ENCODE measurements at places on chromosomes 1 and 21.

GRCh38 chr1:219330001-219330400, 156.3 kb downstream of the LYPLAL1 start:
- DNase-seq: no peak

GRCh38 chr1:118185084-118185832, at the start of gene SPAG17:
SPAG17 (minus strand) TSS chr1:118185228; CDS start chr1:118185157, 71 bp downstream.
- no peak for DNase-seq

DNA sequence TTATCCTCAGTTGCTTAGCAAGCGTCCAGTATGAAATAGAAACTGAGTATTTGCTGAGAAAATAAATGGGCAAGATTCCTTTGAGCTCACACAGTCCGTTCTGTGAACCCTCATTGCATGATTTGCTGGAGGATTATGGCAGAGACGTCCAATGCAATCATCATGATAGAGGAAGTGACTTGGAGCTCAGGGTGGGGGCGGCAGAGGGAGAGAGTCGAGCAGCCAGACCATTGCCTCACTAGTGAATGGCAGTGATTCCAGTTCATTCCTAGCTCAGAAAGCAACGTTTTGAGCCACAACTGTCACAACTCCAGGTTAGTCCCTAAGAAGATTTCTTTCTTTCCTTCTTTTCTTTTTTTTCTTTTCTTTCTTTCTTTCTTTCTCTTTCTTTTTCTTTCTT, 27.5 kb upstream of the COL9A2 start:
- peak; percentile 4 for DNase-seq

DNA sequence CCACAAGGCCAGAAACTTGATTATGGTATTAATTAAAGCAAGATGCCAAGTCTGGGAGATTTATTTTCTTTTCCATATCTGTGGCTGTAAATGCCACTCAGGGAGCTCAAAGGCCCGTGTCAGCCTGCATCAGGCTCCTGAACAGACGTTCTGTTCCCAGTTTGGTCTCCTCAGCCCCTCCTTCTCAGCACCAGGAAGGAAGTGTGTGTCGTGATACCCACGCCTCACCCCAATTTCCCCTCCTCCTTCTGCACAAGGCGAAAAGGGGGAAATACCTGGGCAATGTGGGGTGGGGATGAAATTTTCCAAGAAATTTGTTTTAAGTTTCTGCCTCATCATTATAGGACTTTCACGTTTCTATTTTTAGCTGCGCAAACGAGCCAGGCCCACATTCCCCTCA, 112.0 kb downstream of the SYF2 start:
- no peak for DNase-seq

- no peak for DNase-seq
These were observed 30.1 kb downstream of the ATF3 start for GRCh38 chr1:212638492-212639151.

DNA sequence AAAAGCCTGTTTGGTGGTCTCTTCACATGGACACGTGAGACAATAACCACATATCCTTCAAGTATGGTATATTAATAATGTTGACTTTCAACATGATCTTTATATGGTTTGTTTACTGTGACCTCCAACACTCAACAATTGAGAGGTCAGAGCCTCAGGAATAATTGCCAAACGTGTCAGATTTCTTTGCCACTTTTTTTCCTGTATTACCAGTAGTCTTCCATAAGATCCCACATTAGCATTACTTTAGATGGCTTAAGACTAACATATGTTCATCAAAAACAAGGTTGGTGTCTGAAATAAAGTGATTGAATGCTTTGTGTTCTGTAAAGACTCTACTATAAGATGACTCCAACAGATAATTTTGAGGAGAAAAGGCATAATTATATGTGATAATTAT, 118.7 kb upstream of the F3 start:
- no peak for DNase-seq

- no peak for DNase-seq
These were observed 147.7 kb downstream of the TGFB2 start for GRCh38 chr1:218492874-218493273.

- no peak for DNase-seq
These were observed 4.7 kb downstream of the PRKACB start for GRCh38 chr1:84148758-84149157.

GRCh38 chr1:26450908-26451307, 18.8 kb downstream of the DHDDS start:
- no peak for DNase-seq

DNA sequence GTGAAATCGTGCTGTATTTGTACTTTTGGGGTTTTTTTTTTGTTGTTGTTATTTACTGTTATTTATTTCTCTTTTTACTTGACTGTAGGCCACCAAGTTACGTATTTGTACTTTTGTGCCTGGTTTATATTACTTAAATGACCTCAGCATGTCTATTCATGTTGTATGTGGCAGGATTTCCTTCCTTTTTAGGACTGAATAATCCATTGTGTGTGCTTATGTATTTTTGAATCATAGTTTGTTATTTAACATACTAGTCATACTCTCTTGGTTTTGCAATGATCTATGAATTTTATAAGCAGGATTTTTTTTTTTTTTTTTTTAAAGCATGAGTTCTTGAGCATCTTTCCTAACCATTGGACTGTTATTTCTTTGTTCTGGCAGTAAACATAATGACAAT, 51.2 kb downstream of the RNF2 start:
- DNase-seq: no peak

DNA sequence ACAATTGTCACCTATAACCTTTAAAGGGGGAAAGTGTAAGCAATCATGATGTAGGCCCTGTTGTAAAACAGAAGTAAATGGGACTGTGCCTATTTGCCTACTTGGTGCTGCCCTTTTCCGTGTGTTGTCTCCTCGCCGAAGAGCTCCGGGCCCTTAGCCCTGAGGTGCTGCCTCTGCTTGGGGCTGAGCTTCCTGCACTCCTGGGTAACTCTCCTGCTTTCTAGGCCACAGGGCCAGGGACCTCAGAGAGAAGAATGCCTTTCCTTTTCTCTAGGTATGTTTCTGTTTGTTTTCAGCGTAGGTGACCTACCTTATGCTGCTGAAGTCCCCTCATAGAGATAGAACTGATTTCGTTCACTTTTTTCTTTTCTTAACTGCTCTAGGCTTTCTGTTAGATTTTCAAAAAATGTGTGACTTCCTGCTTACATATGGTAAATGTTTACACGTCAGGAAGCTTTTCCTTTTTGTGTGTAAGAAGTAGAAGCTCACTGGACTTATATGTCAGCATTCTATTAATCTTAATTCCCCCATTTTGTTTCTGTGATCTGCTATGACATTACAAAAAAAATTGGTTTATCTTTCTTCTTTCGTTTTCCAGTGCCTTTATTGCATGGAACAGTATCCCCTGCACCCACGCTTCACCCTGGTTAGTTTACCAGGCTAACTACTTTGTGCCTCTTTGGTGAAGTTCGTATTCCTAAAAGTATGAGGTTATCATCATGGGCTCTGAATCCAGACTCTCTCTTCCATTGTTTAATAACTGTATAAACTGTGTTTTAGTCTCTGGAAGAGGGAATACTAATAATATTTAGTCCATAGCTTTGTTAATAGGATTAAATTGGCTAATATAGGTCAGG, 61.7 kb downstream of the ITSN1 start:
- no peak for DNase-seq

DNA sequence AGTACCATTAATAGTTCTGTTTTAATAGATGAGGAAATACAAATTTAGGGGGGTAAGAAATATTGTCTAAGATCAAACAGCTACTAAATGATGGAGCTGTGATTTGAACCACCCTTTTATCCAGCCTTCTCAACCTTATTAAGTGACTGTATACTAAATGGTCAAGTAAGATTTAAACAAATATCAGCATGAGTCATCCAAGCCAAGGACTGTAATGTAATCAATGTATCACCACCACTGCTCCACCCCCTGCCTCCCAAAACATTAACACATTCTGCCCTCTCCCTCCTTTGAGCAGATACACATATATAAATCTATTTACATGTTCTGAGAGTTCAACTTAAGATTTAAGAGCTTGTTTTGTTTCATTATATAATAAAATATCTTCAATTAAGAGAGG, 58.9 kb downstream of the LRRC40 start:
- no peak for DNase-seq

GRCh38 chr1:54459140-54459539, 52.9 kb upstream of the SSBP3 start:
- no peak for DNase-seq

GRCh38 chr1:57868908-57869307, 445.0 kb upstream of the DAB1 start:
- DNase-seq: no peak

DNA sequence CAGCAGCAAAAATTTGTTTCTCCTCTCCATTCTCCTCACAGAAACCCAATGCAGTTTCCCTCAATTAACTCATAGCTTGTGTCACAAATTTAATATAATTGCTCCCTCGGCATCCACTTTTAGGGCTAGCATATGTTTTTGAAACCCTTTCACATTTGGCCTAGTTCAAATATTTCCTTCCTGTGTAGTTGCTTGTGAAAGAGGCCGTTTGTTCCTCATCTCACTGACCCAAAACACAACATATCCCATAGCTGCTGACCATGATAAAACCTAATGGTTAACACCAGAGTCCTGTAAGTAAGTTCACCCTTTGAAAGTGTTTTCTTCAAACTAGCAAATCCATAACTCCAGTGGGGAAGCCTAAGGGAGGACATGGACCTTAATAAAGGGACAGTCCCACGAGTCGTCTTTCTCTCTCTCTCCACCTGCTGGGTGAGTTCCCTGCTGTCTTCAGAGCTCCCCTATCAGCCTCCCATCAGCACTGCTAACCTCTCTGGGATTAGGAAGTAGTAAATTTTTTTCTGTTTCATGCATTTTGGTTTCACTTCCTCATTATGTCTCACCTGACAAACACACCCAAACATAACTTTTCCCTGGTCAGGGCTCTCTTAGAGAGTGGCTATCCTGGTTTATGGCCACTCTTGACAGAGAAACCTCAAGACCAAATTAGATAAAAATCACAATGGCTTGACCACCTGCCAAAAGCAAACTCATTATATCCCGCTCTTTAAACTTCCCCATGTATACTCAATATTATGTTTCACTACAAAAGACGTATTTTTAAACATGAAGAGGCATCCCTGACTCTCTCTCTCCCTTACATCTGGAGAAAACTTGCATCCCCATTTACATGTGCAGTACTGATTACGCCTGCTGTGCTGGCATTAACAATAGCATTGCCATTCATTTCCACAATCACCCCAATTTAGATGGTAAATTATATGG, 177.7 kb upstream of the HP1BP3 start:
- no peak for DNase-seq

DNA sequence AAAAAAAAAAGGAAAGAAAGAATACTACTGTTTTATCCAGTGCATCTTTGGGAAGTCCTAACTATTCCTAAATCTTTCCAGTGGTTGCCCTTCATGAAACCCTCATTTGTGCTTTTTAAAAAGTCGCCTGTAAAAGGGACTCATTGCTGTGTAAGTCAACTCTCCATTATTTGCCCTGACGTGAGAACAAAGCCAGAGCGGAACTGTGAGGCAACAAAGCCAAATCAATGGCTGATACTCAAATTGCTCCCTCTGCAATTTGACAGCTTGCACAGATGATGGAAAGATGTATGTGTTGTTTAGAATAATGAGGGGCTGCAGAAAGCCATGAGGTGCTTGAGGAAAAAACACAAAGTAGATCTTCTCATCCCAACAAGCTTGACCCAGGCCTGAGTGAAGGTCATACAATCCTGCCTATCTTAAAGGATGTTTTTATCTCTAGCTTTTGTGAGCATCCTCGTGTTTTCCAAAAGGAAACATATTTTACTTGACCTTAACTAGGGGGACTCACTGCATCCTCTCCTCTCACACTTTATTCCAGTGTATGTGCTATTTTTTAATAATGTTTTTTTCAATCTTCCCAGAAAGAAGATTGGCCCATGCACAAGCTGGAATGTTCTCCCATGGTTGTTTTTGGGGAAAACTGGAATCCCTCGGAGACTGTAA, 33.4 kb downstream of the SMYD2 start:
- DNase-seq: no peak

DNA sequence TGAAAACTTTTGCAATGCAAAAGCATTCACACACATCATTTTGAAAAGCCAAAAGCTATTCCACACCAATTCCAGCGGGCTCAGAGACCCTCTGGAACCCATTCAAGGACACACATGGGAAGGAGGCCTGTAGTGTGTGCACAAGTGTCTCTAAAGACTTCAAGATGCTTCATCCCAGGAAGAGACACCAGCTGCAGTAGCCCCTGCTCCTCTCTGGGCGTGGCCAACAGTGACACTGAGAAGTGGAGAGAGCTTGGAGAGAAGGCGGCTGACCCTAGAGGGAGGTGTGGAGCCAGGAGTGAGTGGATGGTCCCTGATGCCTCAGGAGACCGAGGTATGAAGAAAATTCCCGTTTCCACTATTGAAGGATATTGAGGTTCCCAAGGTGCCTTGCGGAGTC, 14.9 kb upstream of the TNNI1 start:
- DNase-seq: no peak

- DNase-seq: no peak
These were observed 24.3 kb upstream of the APP start for GRCh38 chr21:26194811-26195251.

DNA sequence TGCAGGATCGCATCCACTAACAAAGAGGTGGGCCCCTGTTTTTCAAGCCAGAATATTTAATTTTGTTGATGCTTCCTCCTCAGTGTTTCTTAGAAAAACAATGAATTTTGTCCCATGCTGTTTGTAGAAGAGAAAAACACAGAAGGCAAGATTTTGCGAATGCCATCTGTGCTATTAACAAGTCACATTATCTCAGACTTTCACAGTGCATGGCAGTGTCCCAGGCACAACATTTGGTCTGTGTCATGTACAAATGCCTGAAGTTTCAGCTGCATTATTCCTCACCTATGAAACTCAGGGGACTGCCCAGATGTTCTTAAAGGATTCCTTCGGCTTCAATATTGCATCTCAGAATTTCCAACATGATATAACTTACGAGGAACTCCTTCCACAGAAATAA, 99.6 kb upstream of the ZC3H11B start:
- no peak for DNase-seq

- DNase-seq: no peak
These were observed 2.8 kb downstream of the LINGO4 start for GRCh38 chr1:151802372-151802771.

- DNase-seq: peak; percentile 90
These were observed 710 bp upstream of the HYI start for GRCh38 chr1:43454270-43455011.

DNA sequence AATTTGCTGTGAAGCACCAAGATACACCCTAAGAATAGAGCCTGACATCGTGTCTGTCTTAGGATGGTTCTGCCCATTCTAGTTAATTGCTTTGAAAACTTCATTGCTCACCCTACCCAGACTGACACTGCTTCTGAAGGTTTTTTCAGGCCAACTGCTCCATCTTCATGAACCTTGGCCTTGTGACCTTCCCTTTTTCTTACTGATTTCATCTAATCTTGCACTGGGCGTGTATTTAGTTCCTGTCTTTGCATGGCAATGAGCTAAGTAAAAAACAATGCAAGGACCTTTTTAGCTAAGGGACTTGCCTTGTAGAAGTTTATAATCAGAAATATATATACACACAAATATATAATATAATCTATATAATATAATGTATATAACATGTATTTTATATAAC, 108.0 kb downstream of the PBX1 start:
- no peak for DNase-seq

DNA sequence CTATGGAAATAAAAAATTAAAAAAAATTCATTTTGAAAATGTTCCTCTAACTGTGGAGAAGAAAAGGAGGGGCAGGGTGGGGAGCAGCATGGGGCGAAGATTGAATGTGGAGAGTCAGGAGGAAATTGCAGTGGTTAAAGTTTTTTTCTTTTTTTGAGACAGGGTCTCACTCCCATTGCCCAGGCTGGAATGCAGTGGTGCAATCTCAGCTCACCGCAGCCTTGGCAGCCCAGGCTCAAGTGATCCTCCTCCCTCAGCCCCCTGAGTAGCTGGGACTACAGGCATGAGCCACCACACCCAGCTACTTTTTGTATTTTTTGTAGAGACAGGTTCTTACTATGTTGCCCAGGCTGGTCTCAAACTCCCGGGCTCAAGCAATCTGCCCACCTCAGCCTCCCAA, 67.6 kb downstream of the ADSS2 start:
- DNase-seq: no peak
